Aorta (tissue), 5 donors: ENCODE measurements at places on chromosomes 4 and X.

GRCh38 chrX:25544641-25545040 lies 528.9 kb upstream of the ARX start:
- no peak for DNase-seq

DNA sequence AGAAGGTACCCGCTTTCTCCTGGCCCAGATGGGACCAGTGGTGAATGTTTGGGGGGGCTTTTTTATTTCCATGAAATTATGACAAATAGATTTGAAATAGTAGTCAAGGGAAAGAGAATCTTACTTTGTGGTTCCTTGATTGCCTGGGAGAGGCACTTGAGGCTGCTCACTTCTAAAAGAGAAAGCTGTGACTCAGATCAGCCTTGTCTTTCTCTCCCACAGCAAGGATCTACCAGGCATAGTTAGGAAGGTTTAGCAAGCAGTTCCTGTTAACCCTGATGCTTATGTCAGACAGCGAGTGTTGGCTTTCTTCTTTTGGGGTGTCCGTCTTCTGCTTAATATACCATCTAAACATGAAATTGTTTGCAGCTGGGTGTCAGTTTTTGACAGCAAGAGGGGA lies 114.5 kb downstream of the TSPAN7 start:
- no peak for DNase-seq

- no peak for DNase-seq
Observed at GRCh38 chr4:39037491-39037825, 5.2 kb upstream of the TMEM156 start.

DNA sequence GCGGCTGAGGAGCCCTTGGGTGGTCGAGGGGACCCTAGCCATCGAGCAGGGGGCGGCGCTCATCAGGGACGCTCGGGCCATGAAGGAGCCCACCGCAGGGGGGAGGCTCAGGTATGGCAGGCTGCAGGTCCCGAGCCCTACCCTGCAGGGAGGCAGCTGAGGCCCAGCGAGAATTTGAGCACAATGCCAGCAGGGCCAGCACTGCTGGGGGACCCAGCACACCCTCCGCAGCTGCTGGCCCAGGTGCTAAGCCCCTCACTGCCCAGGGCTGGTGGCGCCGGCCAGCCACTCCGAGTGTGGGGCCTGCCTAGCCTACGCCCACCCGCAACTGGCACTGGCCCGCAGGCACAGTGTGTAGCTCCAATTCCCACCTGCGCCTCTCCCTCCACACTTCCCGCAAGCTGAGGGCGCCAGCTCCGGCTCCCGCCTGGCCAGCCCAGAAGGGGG lies 325.4 kb upstream of the FRG1 start:
- DNase-seq = no peak

DNA sequence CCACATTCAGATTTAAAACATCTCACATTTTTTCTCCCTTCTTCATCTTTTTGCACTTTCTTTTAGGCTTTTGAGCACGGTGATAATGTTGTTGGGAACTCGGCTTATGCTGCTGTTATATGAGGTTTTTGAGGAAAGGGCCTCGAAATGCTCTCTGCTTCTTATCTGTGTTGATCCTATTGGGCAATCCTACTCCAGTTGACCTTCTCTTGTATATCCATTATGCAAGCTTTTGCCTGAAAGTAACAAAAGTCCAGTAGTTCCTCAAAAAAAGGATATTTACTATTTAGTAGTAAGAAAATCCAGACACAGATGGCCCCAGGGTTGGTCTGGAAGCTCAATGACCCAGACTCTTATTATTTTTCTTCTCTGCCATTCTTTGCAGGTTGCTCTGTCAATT lies 57.7 kb upstream of the SPANXB1 start:
- no peak for DNase-seq
